ENCODE measurements at places on chromosomes 13 and 19.

GRCh38 chr19:55491546-55492360 lies 3.5 kb downstream of the SSC5D start:
- no peak for DNase-seq

GRCh38 chr13:111611651-111612050 lies 291.2 kb downstream of the TEX29 start:
- DNase-seq: no peak

- peak; percentile 18 for DNase-seq
Observed at GRCh38 chr19:14795078-14795721, 16.8 kb upstream of the ADGRE2 start.

GRCh38 chr19:54517483-54517882 lies 14.9 kb downstream of the LAIR2 start:
- DNase-seq: peak; percentile 45

DNA sequence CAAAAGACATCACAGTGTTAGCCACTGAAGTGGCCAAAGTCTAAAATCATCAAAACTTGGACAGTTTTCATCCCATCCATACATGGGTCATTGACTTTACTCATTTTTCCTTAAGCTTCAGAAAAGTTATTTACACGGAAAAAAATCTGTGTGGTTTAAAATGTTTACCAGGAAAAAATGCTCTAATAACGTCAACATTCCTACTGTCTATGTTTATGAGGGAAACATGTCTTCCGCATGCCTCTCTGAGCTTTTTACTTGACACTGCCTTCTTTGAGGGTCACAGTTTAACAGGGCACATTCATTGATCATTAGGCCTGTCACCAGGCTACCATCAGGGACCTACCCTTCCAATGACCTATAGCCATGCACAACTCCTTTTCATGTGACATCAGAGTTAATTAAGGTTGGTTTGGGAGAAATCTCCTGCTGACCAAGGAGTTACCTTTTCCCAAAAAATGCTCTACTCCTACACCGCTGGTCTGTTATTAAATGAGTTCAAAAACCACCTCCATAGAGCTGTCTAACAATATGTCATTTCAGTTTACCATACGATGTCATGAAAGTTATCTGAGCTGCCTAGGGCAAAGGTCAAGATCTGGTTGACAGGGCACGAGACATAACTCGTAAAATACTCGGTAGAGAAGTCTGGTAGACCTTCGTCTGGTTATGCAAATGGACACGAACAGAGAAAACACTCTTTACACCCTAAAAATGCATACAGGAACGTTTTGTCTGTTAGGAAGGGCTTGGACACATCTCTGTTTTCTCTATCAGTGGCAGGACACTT lies 17.8 kb downstream of the FLT1 start:
- DNase-seq: no peak

- DNase-seq: no peak
Observed at GRCh38 chr19:11504502-11505031, 1.1 kb downstream of the ZNF653 start.

Data from iris pigment epithelial cell (primary cell).